Lung (tissue), 17 donors: ENCODE measurements at places on chromosomes 7 and 10. TPM values are rescaled to one million over a fixed set of nuclear protein-coding genes. Genes with fewer than 3 reads are reported as not detected.
A peak's percentile ranks its signal among the peaks of the same experiment; 100 is the strongest.

The NKX1-2 gene
- total RNA-seq, result 0.06 TPM

- no peak for DNase-seq
Measured at GRCh38 chr7:132118641-132119040, 457.6 kb downstream of the PLXNA4 start.

- DNase-seq, result no peak
Measured at GRCh38 chr10:109067031-109067430, 856.3 kb downstream of the XPNPEP1 start.

GRCh38 chr7:150738591-150739001, 1.4 kb downstream of the GIMAP5 start:
- no peak for DNase-seq

- DNase-seq, result peak; percentile 55
Measured at GRCh38 chr10:102434394-102435132, 2.2 kb upstream of the CUEDC2 start.

DNA sequence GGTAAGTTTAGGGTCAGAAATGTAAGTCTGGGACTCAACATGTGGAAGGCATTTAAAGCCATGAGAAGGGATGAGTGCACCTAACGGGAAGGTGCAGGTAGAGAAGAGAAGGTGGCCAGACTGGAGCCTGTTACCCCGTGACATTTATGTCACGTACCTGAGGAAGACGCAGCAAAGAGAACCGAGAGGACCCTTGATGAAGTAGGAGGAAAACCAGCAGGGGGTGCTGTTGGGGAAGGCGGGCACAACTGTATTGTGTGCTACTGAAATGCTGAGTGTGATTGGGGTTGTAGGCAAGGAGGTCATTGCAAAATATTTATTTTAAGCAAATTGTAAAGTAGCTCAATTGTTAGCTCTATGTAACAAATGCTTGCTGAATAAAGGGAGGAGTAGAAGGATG, 338.2 kb upstream of the PRKCQ start:
- no peak for DNase-seq

The AP1S1 gene
- total RNA-seq, result 42.7 TPM

DNA sequence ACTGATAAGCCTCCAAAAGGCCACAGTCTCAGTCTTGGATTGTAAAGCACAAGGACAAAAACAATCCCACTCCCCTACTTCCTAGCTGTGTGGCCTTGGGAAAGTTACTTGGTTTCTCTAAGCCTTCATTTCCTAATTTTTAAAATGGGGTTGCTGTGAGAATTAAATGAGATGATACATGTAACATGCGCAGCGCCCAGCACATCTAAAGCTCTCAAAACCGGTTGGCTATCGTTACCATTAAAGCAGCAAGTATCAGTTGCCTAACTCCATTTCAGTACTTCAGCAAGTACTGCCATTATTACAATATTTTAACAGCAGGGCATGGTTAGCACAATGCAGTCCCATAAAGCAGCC, 1.9 kb downstream of the NRCAM start:
- no peak for DNase-seq

GRCh38 chr10:33743429-33743857, 409.0 kb upstream of the NRP1 start:
- DNase-seq, result no peak

GRCh38 chr10:67127441-67127840, 201.6 kb downstream of the LRRTM3 start:
- DNase-seq, result no peak

GRCh38 chr10:72066318-72067284, 21.8 kb downstream of the SPOCK2 start:
- DNase-seq, result peak; percentile 70

DNA sequence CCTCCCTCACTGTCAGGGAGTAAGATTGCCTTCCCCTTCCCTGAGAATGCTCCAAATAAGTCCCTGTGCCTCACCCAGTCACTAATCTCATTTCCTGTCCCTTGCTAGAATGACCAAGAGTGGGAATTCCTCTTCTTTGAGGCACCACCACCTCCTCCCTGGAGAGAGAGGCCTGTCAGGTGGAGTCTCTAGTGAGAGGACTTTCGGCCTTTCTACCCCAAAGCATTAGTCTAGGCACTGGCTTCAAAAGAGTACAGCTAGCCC, 145.0 kb downstream of the PTPN20 start:
- DNase-seq, result no peak

- no peak for DNase-seq
Measured at GRCh38 chr10:76353237-76353851, 921.9 kb downstream of the LRMDA start.

DNA sequence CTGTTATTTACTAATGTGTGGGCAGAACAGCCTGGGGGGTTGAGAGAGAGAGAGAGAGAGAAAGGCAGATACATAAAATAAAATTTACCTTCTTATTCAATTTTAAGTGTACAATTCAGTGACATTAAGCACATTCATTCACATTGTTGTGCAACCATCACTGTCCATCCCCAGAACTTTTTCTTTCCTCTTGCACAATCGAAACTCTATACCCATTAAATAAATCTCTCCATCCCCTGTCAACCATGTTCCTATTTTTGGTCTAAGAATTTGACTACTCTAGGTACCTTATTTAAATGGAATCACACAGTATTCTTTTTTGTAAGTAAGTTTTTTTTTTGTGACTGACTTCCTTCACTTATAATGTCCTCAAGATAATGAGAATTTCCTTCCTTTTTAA, 181.6 kb downstream of the SND1 start:
- DNase-seq, result no peak

DNA sequence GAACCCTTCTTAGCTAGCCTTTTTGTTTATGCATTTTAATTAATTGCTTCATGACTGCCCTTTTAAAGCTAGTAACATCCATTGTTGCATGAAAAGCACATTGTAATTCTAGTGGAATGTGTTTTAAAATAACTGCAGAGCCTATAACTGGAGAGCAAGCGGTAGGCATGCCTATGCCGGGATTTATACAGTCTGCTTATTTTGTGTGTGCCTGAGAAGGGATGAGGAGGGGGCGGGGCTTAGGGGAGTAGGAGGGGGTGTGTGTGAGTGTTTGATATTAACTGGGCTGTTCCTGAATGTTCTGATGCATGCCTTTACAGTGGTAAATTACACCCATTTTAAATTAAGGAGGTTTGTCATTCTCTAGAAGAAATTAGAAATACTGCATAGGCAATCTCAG, 208.1 kb downstream of the TCF7L2 start:
- DNase-seq, result peak; percentile 55

DNA sequence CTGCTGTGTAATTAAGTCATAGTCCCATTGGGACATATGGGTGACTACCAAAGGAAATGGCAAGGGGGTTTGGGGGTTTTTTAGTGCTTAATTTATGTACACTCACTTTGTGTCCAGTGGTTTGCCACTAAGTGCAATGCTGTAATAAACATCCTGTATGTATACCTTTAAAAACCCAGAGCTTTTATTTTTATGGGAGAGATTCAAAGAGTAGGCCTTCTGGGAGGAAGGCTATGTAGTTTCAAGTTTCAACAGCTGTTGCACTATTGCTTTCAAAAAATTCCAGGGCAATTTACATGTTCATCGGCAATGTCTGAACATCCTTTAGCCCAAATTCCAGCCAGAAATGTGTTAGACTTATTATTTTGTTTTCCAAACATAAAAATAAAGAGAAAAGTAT, 744.7 kb downstream of the XPNPEP1 start:
- no peak for DNase-seq

DNA sequence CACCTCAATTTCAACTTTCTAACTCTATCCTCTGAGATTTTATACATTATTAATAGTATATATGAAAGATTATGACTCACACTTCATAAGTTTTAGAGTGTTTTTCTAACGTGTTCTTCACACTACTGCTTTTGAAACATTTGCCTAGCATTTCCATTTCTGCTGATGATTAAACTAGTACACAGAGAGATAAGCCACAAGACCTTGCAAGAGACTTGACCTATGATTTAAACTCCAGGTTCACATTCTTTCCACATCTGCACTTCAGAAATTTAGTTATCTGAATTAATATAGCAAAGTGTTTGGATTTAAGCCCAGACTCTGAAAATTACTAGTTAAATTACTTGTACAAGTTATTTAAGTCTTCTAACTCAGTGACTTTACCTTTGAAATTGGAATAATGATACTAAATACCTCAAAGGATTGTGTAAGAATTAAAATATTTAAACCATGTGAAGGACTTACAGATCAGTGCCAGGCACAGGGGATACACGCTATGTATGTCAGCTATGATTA, 66.6 kb downstream of the PCLO start:
- no peak for DNase-seq

- DNase-seq, result no peak
Measured at GRCh38 chr7:138285129-138285528, 174.9 kb upstream of the TRIM24 start.

- no peak for DNase-seq
Measured at GRCh38 chr10:97404044-97404443, 2.9 kb upstream of the RRP12 start.

GRCh38 chr7:92778972-92779371, 57.4 kb downstream of the CDK6 start:
- peak; percentile 40 for DNase-seq

- DNase-seq, result no peak
Measured at GRCh38 chr7:19932549-19933249, 159.3 kb upstream of the TMEM196 start.

DNA sequence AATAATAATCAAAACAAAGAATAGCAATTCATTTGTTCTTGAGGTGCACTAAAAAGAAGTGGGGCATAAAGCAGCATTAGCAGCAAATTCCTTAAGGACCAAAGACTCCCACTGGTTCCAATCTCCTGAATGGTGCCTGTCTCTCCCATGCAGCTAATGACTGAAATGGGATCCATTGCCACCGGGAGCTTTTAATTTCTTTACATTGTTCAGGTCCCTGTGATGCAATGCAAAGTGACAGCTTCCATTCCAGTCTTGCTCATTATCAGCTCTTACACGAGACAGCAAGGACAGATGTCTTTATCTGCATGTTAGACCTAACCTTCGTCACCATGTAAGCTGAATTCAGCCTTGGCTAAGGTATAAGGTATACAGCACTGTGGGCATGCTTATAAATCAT, 148.1 kb downstream of the POU6F2 start:
- DNase-seq, result no peak

GRCh38 chr10:60940446-60940845, 3.5 kb downstream of the RHOBTB1 start:
- DNase-seq, result no peak

The PNLIPRP2 gene
- total RNA-seq, result not detected

DNA sequence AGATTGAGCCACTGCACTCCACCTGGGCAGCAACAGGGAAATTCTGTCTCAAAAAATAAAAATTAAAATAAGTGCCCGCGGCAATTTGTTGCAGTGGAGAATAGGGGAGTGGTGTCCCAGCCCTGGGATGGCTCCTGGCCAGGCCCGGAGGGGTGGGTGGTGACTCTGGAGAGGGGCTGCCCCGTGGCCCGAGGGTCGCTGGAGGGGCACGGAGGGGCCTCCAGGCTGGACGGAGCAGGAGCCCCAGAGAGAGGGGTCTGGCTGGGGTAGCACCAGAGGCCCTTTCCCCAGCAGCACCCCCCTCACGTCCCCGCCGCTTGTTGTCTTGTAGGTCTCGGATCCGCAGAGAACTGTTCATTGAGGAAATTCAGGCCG, 38.6 kb upstream of the SH2B2 start:
- DNase-seq, result no peak

DNA sequence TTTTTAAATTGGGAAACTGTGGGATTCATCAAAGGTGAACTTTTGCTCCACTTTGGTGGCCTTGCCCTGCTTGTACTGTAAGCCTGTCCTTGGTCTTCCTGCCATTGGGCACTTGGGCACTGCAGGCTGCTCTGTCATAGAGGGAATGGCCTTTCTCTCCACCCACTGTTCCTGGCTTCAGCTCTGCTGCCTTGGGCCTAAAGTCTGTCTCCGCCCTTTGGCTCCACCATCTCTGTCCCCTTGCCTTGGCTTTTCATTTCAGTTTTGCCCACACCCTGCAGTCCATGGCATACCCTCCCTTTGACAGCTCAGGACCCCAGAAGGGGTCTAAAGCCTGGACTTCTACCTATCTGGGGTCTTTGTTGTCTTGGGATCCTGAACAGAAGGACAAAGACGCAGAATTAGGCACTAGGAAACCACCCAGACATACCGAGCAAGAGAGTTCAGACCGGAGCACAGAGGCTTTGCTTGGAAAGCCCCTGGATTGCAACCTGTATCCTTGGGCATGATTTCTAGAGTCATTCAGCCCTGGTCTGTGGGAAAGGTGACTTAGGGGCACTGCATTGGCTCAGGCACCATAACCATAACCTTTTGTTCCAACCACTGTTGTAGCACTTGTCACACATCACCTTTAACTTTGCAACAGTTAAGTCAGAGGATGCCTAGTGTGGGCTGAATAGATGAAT, 5.2 kb upstream of the ARHGAP22 start:
- no peak for DNase-seq

DNA sequence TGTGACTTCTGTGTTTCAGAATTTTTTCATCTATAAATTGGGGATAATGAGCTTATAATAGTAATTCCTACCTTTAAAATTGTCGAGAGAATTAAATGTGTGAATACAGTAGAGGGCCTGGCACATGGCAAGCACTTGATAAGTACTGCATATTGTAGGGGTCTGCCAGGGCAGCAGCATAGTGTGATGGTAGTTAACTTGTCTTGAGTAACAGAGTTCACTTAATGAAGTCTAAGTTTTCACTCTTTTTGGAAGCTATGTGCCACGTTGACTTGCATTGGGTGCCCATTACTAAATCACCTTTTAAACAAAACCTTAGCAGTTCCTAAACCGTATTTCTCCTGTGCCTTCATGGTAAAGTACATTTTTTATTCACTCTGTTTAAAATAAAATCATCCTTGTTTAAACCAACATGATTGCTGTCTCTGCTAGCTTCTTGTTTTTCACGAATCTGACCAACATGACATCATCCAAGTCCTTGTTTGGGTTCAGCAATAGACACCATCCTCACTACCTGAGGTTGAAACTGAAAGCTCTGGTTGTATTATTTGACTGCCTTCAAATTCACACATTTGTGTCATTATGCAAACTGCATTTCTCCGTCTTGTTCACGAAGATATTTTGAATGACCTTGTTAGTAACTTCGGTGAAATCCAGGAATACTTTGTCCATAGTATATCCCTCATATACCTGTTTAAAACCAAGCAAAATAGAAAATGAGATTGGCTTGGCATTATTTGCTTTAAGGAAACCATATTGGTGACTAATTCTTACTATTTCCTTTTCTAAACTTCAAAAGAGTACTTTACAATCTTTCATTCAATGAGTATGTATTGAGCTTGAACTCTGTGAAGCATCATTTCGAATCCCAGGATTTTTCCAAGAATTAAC, 340.2 kb downstream of the SUGCT start:
- no peak for DNase-seq

DNA sequence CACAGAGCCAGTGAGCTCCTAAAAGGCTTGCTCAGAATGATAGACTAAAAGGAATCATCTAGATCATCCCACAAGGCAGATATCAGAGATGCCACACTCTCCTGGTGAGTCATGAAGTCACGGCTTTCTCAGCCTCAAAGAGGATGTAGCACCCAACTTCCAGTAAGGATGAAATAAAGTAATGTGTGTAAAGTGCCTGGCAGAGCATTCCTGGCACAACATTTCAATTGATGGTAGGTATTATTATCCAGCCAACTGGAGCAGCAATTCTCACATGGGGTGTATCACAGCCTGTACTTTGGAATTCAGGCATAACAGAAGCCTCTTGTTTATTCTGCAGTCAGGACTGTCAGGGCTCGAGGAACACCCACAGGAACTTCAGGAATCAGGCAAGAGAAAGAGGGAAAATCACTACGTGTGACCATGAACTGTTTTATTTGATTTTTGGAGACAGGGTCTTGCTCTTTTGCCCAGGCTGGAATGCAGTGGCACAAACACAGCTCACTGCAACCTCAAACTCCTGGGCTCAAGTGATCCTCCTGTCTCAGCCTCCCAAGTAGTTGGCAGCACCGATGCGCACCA, 5.3 kb upstream of the NAT16 start:
- DNase-seq, result no peak

The RALA gene
- 41.0 TPM for total RNA-seq

GRCh38 chr7:2197436-2198155, 35.1 kb downstream of the MAD1L1 start:
- DNase-seq, result peak; percentile 7

The CACNA2D1 gene
- 11.5 TPM for total RNA-seq
